Stimulated activated CD4-positive, alpha-beta T cell treated with anti-CD3 and anti-CD28 coated beads, Interleukin-15, amount 100 ng/mL, for 24 hours (primary cell): ENCODE measurements at places on chromosomes 6 and 20.
A peak's percentile ranks its signal among the peaks of the same experiment; 100 is the strongest.

DNA sequence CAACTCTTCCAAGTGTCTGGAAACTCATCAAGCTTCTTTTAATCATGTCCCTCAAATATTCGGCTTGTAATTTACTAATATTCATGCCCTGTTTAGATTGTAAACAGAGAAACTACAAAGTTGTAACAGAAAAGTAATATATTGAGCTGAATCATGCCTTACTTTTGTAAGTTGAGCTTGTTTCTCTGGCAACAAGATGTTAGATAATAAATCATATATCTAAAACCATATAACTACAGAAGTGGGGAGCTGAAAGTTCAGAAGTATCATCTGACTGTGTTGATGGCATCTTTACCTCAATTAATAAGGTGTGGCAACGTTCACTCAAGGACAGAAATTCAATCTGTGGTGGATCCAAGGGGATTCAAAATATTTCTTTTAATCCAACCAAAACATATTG lies 263.9 kb downstream of the PLCB1 start:
- no peak for DNase-seq

DNA sequence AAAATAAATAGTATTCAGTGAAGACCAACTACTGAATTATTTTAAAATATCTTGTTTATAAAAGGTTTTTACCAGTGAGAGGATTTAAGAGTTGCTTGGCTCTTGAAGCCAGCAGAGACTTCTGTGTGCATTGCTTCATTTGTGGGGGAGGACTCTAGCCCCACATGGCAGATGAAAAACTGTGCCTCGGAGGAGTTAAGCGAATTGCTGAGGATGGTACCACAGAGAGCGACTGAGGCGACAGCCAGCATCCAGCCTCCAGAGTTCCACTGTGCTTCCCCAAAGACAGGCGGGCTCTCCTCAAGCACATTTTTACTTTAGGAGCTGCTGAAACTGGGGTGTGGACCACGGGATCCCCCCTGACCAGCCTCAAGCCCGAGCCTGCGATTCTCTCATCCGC lies 80.7 kb downstream of the THBS2 start:
- no peak for DNase-seq

GRCh38 chr6:12051861-12052368 lies 39.8 kb downstream of the HIVEP1 start:
- peak; percentile 61 for DNase-seq

DNA sequence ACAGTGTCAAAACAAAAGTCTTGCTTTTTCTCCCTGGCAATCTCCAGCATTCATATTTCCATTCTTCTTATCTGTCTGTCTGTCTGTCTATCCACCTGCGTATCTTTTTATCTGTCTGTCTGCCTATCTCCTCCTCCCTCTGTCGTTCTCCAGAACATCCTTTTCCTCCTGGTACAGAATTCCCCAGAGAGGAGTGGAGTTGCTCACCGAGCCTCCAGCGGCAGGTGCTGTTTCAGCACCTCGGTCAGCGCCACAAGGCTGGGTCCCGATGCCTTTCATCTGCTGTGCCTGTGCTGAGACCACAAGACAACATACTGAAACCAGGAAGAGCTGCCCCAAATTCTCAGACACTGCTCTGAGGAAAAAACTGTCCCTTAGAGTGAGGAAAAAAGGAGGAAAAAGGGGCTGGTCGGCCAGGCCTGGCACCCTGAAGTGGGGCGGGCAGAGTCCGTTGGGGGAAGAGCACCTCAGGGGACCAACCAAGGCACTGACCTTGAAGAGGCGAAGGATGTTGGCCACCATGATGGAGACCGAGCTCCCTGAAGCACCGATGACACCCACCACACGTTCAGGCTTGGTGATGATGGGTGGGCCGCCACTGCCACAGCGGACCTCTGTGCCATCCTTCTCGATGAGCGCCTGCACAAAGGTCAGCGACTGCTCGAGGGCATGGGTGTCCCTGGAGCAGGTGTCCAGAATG lies 13.3 kb downstream of the GRM4 start:
- peak; percentile 41 for DNase-seq

GRCh38 chr20:49938173-49939163 lies 2.3 kb downstream of the RNF114 start:
- DNase-seq, result no peak

- no peak for DNase-seq
Observed at GRCh38 chr20:19993958-19994669, 23.0 kb upstream of the NAA20 start.

- no peak for DNase-seq
Observed at GRCh38 chr20:24672181-24672880, 202.9 kb downstream of the SYNDIG1 start.

DNA sequence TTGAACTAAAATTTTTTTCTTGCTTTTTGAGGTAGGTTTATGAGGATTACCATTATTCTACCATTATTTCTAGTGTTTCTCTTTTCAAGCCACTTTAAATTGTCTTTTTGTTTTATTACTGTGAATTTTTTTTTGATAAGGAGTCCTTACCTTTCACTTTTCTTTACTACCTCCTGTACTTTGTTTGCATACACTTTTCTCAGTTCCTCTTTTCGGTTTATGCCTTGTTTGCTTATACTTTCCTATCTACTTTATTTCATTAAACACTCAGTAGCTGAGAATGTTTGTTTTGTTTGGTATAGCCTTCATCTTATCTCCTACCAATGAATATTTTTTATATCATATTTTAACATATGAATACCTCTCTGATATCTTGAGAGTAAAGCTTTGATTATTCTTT lies 147.9 kb downstream of the TFAP2B start:
- no peak for DNase-seq

- peak; percentile 15 for DNase-seq
Observed at GRCh38 chr6:31971279-31971992, 502 bp downstream of the DXO start.

DNA sequence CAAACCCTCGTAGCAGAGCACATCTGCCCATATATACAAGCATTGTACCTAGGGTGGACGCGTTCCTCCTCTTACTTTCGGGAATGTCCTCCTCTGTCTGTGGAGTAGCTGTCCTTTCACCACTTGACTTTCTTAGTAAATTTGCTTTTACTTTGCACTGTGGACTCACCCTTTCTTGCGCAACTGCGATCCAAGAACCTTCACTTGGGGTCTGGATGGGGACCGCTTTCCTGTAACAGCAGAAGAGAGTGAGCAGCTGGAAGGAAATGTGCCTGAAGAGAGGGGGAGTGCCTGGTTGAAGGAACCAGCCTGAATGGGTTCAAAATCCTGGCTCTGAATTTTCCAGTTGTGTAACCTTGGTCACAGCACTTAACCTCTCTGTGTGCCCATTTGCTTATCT lies 40.1 kb upstream of the PMEPA1 start:
- DNase-seq, result no peak

- no peak for DNase-seq
Observed at GRCh38 chr6:85493389-85493788, 43.5 kb downstream of the NT5E start.

- no peak for DNase-seq
Observed at GRCh38 chr6:145263778-145264211, 471.5 kb downstream of the EPM2A start.

- no peak for DNase-seq
Observed at GRCh38 chr20:8144282-8145245, 12.5 kb downstream of the PLCB1 start.

DNA sequence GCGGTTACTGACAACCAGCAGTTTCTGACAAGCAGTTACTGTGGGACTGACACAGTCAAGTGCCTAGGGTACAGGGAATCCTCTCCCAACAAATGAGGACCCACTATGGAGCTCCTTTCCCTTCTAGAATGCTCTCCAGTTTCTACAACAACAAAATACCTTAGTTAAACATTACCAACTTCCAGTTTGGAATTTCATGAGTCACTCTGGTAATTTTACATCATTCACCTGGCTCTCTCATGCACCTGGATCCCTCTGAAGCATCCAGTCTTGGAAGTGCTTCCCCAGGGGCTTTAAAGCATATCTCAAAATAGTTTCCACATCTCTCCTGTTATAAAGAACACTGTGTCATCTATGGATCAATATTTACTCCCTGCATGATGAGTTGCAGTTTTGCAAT lies 286.7 kb upstream of the SPTLC3 start:
- no peak for DNase-seq

DNA sequence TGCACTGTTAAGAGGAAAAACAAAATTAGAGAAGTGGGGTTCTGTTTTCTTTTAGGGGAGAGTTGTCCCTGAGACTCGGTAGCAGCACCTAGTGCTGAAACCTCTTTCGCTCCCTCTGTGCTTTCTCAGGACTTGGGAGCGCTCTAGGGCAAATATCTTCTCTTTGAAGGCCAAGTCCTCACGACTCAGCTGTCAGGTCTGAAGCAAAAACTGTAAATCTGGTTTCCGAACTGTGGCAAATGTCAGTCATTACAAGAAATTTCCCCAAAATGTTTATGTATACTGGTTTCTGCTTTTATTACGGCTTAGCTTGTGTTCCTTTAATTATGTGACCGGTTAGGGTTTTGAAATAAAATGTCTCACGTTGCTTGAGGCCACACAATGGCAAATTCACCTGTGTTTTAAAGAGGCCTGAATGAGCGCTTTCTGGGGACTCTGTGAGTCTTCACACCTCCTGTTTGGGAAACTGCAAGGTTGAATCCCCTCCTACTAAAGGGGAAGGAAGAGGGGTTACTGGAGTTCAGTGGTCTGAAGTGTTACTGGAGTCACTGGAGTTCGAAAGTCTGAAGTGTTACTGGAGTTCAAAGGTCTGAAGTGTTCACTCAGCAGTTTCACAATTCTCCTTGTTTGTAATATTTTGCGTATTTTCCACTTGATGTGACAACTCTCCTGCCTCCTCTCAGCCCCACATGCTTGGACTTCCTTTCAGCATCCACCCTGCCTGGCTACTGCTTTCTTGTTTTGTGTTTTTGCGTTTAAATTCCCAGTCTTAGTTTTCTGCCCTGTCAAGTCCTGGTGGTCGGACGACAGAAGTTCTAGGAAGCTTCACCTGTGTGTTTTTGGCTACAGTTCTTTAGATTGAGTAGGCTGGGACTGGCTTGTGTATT lies 1.6 kb downstream of the SMPDL3A start:
- no peak for DNase-seq

- no peak for DNase-seq
Observed at GRCh38 chr6:3406891-3407809, 49.7 kb downstream of the SLC22A23 start.

DNA sequence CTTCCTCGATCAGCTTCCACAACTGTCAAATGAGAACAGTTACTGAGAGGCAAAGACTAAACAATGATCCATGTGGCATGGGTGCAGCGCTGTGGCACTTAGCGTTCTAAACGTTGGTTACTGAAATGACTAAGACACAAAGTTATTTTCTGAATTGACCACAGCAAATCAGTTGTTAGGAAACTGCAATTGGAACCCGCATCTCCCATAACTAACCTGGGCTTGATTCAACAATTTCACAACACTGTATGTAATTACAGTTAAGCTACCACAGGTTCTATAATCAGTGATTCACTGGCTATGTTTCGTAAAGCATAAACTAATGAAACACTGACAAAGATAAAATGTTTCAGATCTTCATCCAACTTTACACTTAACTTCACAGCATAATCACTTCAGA lies 12.5 kb downstream of the WDR27 start:
- DNase-seq, result no peak

GRCh38 chr6:109738255-109738654 lies 47.2 kb downstream of the FIG4 start:
- no peak for DNase-seq

DNA sequence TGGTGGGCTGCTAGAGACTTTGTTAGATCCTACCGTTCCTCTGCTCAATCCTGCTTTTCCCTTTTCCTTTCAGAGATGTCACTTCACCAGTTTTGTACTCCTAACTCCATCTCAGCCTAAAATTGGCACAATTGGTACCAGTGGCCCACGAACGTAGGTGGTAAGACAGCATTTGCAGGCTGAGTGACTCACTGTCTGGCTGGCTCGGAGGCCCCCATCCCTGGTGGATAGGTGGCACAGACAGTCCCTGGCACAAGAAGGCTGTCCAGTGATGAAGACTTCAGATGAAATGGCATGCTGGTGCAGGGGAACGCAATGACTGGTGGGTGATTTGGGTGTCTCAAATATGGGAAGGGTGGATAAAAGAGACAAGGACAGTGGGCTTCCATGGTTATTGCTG lies 11.1 kb downstream of the HEBP2 start:
- DNase-seq, result no peak

DNA sequence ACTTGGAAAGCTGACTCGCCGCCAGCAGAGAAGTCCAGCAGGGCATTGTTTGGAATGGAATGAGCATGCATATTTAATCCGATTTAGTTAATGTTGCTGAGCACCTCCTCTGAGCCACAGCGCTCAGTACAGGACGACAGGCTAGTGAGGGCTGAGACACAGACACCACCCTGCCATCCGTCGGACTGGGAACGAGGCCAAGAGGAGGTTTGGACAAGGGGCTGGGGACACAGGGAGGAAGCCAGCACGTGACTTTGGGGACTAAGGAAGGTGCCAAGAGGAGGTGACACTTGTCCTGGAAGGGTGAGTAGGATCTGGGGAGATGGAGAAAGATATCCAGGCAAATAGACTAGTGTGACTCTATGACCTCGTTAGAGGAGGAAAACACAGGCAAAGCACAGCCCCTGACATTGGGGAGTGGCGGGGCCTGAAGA lies 152.5 kb upstream of the ECI2 start:
- no peak for DNase-seq

GRCh38 chr6:121297694-121298093 lies 36.6 kb downstream of the TBC1D32 start:
- DNase-seq, result no peak

GRCh38 chr20:63183422-63184146 lies 32.3 kb downstream of the YTHDF1 start:
- DNase-seq, result peak; percentile 72

GRCh38 chr6:167212713-167213005 lies 54.9 kb upstream of the GPR31 start:
- DNase-seq, result no peak

DNA sequence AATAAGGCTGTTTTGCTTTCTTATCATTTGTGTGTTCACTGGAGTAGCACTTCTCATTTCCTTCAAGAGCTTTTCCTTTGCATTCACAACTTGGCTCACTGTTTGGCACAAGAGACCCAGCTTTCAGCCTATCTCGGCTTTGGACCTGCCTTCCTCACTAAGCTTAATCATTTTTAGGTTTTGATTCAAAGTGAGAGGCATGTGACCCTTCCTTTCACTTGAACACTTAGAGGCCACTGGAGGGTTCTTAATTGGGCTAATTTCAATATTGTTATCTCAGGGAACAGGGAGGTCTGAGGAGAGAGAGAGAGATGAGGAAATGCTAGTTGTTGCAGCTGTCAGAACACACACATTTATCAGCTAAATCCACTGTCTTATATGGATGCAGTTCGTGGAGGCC lies 82.9 kb upstream of the SCAF8 start:
- DNase-seq, result no peak

GRCh38 chr20:64133951-64134407 lies 26.6 kb upstream of the NPBWR2 start:
- DNase-seq, result no peak

- no peak for DNase-seq
Observed at GRCh38 chr6:137519629-137520176, 25.5 kb upstream of the OLIG3 start.

DNA sequence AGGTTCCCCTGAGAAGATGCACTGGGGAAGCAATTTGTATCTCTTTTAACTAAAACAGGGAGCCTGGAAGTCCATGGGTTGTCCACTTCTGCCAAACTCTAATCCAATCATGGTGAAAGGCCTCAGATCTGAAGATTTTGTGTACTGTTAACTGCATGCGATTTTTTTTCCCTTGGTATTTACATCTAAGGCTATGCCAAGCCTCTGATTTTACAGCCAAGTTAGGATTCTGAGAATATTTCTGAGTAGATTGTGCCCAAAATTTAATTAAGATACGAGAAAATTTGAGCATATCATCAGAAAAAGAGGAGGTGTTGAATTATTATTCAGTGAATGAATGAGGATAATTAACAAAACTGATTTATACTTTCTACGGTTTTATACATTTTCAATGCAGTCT lies 34.0 kb downstream of the BTBD3 start:
- no peak for DNase-seq

- no peak for DNase-seq
Observed at GRCh38 chr20:6644813-6645628, 122.5 kb upstream of the BMP2 start.
